Activated T-helper 1 cell treated with anti-CD3 and anti-CD28 coated beads, Interleukin-12 subunit alpha, Interleukin-12 subunit beta, Interleukin-2, Interleukin-4 antibody, amounts not matched to agents 30 ng/mL and 10 ng/mL and 1 ng/mL, durations not matched to agents 14 hours and 24 hours and 36 hours (primary cell): ENCODE measurements at places on chromosomes 3 and 15.

DNA sequence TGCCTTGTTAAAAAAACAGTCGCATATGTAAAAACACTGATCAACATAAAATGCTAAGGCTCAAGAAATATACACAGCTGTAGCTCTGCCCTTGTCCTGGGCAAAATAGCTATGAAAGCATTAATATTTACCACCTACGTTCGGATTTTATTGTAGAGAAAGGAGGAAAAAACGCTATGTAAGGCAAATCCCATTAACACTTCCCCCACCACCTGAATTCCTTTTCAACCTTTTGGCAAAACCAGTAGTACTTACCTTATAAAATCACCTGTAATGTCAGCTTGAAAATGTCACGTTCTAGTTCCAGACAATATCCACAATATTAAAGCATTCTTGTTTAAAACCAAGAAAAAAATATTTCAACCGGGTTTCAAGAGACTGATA, 3.6 kb downstream of the TRA2B start:
- no peak for DNase-seq

DNA sequence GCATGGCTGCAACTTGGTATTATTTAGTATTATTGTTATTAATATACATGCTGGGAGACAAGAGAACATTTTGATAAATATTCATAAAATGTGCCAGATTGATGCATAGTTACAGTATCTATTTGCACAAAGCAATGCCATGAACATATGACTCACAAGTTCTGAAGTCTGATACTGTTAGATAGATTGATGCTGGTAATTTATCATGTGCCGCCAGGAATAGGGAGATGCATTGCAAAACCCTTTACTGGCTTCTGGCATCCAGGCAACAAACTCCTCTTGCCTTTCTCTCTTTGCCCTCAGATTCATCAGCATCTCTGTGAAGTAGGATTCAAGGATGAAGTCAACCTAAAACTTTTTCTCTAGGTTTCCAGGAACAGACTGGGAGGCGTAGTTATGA, 41.0 kb upstream of the SLC25A26 start:
- DNase-seq, result no peak

DNA sequence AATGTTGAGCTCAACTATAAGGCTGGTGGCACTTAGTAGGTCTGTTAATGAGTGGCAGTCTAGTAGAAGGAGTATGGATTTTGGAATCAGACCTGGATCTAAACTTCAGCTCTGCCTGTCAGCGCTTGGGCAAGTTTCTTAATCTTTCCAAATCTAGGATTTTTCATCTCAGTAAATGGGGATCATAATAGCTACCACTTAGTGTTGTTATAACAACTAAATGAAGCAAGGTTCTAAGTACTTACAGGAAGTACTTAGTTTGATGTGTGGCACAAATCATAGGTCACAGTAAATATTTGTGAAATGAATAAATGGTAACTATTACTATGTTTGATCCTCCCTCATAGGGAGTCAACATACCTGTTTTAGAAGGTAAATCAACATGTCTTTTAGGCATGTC, 31.4 kb downstream of the SLC49A4 start:
- DNase-seq, result no peak

GRCh38 chr15:74413350-74414080, 20.2 kb downstream of the SEMA7A start:
- DNase-seq, result no peak

DNA sequence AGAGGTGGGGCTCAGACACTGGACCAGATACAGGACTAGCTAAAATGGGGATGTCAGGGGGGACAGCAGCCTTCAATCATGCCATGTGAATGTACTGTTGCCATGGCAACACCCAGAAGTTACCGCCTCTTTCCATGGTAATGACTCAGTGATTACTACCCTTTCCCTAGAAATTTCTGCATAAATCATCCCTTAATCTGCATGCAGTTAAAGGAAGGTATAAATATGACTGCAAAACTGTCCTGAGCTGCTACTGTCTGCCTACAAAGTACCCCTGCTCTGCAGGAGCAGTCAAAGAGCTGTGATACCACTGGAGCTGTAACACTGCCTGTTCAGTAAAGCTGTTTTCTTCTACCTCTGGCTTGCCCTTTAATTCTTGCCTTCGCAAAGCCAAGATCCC, 168.2 kb downstream of the PEAK1 start:
- no peak for DNase-seq

- no peak for DNase-seq
These were observed 90.4 kb upstream of the PHLDB2 start for GRCh38 chr3:111768571-111769100.

DNA sequence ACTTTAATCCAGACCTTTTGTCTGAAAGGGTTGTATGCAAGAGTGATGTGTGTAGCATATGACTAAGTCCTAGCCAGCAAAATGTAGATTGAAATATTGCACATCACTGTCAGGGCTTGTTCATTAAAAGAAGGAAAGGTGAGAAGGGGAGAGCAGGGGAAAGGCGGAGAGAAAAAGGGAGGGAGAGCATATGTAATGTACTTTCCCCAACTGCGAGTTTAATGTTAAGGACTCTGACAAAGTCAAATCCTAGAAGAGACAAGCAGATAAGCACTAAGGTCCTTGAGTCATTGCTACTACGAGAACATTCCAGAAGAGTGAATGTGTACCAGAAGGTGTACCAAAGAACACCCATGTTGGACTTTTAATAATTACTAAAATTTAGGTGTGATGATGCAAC, 1336.7 kb downstream of the NSUN3 start:
- DNase-seq, result no peak
